ENCODE measurements at places on chromosomes 3 and 15.
A peak's percentile ranks its signal among the peaks of the same experiment; 100 is the strongest.

- no peak for DNase-seq
Measured at GRCh38 chr15:63234451-63234870, 42.9 kb upstream of the APH1B start.

DNA sequence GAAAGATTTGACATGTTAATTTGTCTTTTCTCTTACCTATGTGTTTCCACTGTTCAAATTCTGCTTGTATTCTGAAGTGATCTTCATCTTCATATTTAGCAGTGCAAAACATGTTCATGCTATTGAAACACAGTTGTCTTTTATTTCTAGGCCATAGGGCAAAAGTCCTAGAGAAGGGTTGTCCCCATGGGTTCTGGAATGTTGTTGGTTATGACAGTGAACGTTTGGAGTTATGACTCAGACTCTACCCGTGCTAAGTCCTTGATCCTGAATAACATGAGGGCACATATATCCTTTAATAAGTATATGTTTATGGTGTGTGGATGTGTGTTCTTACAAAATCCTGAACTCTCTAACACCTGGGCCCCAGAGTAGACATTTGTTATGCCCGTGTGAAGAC is 23.0 kb upstream of the ARPP21 start:
- no peak for DNase-seq

DNA sequence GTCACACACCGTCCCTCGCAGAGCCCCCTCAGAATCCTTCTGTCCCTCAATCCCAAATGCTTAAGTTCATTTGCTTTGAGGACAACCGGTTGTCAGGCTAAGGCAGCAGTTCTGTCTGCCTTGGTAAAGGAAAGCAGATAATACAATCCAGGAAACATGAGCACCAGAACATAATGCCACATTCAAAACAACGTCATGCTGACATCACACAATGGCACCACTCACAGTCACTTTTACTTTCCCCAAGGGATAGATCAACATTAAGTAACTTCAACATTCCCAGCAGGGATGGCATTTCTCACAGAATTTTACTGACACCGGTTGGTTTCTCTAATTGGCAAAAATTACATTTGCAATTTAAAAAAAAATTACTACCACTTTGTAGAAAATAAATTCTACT is 74.6 kb upstream of the PSMD6 start:
- DNase-seq, result no peak

GRCh38 chr3:197942956-197943556 is 6.9 kb upstream of the RPL35A start:
- peak; percentile 34 for DNase-seq

DNA sequence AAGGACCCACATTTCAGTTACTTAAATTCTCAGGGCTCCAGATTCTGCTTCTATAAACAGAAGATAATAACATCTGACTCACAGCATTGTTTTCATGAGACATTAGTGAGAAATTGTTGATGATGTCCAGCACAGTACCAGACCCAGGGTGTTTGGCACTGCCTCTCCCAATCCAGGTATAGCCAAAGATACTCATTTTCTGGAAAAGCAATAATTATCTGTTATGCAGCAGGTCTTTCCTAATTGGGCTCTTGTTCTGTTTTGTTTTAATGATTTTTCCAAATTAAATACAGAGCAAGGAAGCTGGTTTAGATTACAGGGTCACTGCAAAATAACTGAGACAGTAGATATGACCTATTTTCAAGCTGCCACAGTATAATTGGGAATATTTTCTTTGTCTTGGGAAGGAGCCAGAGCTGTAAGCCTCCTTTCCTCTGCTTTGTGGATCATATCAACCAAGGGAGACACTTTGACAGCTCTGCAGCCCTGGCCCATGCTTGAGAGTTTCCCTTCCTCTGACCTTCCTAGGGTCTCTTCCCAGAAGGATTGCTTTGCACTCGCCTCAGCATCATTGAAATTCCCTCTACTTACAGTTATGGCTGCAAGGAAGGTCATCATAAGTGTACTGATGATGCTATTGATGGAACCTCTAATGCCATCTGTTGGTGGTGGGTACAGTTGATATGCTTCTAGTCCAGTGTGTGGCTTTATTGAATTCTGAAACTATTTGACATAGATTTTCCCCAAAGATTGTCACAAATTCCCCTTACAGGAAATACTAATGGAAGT is 522.4 kb upstream of the ADAMTS9 start:
- no peak for DNase-seq

DNA sequence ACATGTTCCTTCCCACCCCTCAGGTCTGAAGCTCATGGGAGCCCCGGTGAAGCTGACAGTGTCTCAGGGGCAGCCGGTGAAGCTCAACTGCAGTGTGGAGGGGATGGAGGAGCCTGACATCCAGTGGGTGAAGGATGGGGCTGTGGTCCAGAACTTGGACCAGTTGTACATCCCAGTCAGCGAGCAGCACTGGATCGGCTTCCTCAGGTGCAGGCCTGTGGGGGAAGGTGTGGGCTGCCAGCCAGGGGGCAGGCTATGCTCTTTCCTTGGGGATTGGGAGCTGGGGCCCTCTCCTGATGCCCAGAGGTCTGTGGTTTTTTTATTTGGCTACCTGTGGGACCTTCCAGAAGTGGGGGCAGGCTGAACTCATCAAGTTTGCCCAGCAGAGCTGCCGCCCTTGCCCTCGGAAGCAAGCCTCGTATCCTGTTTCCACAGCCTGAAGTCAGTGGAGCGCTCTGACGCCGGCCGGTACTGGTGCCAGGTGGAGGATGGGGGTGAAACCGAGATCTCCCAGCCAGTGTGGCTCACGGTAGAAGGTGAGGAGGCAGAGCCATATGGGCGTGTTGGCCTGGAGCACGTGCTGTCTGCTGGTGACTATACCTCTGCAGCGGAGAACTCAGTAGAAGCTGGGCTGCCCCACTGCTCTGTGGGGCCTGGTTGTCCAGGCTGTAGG is 2.2 kb downstream of the TYRO3 start:
- peak; percentile 78 for DNase-seq

DNA sequence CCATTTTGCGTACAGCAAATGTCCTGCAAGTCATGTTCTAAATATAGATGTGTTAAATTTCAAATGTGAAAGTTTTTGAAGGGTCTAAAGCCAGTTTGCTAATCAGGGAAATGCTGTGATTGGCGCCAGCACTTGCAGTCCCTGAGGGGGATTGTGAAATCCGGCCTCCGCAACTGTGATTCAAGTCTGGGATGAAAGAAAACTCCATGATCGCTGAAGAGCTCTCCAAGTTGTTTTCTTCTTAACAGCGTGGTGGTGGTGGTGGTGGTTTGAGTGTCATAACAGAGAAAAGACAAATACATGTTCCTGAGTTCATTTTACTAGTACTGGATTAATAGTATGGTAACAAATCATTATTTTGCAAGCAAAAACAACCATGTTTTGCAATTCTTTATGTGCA is 51.8 kb downstream of the MITF start:
- DNase-seq, result no peak

DNA sequence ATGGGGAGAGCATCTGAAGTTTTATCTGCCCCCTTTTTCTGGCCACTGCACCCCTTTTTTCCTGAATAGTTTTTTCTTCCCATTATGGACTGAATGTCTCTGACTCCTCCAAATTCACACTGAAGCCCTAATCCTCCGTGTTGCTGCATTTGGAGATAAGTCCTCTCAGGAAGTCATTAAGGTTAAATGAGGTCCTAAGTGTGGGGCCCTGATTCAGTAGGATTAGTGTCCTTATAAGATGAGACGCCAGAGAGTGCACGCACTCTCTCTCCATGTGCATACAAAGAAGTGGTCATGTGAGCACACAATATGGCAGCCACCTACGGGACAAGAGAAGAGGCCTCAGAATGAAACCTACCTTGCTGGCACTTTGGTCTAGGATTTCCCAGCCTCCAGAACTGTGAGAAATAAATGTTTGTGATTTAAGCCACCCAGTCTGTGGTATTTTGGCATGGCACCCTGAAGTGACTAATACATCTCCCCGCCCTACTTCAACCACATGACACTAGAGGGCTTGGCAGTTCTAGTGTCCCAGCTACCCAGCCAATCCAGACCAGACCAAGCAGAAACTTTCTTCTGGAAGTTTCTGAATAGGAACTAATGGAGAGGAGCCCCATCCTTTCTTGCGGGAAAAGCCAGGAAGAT is 191.3 kb downstream of the PDE8A start:
- DNase-seq, result no peak

DNA sequence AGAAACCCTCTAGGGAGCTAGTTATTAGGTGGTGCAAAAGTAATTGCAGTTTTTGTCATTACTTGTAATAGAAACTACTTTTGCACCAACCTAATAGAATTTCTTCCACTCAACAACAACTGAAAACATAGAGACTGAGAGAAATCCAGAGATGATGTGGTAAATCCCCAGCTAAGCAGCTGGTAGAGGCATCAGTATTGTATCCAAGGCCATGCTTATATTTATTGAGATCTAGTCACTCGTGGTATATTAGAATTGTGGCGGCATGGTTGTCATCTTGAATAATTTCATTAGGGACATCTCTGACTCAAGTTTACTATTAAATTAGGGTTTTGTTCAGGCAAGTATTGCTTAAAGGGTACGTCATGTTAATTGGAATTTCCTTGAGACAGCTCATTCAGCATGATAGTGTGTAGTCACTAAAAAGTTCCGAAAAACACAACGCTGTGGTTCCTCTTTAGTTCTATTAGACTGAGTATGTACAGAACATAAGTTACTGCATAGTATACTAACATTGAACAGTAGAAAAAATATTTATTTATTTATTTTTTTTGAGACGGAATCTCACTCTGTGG is 35.3 kb downstream of the PAK2 start:
- DNase-seq, result no peak

DNA sequence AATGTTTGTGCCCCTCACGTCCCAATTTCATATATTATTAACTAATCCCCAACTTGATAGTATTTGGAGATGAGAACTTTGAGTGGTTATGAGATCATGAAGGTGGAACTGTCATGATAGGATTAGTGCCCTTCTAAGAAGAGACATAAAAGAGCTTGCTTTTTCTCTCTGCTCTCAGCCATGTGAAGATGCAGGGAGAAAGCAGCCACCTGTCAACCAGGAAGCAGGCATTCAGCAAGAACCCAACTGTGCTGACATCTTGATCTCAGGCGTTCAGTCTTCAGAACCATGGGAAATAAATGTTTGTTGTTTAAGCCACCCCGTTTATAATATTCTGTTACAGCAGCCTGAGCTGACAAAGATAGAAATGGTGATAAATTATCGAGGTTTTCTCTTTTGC is 278.7 kb upstream of the KCNMB2 start:
- DNase-seq, result peak; percentile 11

- no peak for DNase-seq
Measured at GRCh38 chr3:69936266-69936665, 63.3 kb upstream of the SAMMSON start.

- DNase-seq, result peak; percentile 61
Measured at GRCh38 chr15:81224232-81224631, 27.6 kb downstream of the IL16 start.

- no peak for DNase-seq
Measured at GRCh38 chr3:191085091-191085490, 114.0 kb upstream of the OSTN start.

GRCh38 chr3:159114582-159114981 is 312.7 kb downstream of the MFSD1 start:
- no peak for DNase-seq

DNA sequence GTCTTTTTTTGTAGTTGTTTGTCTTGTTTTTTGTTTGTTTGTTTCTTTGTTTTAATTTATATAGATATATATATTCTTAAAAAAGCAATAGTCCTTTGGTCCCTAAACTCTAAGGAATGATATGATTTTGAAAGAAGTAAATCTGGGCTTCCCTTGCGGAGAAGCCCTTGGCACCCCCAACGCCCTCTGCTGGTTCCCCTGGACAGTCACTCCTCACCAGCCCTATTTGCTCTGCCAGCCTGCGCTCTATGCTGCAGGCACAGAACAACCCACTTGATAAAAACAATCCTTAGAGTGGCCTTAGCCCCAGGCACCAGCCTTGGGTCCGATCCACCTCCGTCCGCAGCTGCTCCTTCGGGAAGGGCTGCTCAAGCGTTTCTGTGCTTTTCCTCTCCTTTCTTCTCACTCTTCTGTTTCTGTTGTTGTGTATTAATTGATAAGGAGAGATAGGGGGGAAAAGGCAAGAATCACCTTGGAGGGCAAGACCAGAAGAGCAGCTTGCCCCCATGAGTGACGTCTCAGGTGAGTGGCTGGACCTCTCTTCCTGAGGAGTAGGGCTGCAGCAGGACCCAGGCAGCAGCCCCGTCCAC is 13.7 kb upstream of the PARP6 start:
- no peak for DNase-seq

DNA sequence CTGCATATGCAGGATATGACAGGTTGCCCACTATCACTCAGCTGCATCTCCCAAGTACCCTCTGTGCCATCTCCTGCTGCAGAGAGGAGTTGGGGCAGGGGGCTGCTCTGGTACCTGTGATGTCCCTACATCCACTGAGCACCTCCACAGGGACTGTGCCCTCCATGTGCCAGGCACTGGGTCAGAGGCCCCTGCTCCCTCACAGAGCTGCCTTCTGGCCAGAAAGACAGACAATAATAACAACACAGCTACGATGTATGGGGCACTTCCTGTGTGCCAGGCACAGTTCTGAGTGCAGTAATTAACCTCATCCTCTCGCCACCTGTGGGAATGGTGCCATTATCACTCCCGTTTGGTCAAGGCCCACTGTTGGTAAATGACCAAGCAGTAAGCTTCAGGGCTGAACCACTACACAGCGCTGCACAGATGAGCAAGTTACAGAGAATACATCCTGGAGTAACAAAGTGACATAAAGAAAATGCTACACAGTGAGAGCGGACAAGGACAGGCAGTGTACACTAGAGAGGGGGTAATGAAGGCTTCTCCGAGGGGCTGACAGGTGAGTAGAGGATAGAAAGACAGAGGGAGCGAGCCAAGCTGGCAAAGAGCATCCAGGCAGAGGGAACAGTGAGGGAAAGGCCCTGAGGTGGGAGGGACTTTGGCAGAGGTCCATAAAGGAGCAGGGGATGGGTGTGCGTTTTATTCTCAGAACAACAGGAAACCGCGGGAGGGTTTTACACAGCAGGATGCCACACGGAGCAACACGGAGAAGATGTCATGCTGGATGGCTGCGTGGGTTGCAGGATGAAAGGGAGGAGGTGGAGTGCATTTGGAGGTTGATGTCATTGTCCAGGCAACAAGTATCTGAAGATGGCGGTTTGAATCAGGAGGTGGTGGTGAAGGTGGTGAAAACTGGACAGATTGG is 13.6 kb downstream of the WNT7A start:
- DNase-seq, result no peak
